ENCODE measurements at places on chromosomes 6 and 20.

- no peak for DNase-seq
These were observed 154.3 kb downstream of the VEGFA start for GRCh38 chr6:43924222-43924702.

GRCh38 chr6:73579851-73580246 lies 59.0 kb upstream of the EEF1A1 start:
- DNase-seq = no peak

- no peak for DNase-seq
These were observed 1.2 kb downstream of the RNF217 start for GRCh38 chr6:124963416-124963785.

- no peak for DNase-seq
These were observed 196.0 kb downstream of the MAFB start for GRCh38 chr20:40493071-40493470.

GRCh38 chr6:167089243-167090142 lies 33.4 kb upstream of the CCR6 start:
- DNase-seq = no peak

- no peak for DNase-seq
These were observed 67.1 kb upstream of the NOTCH4 start for GRCh38 chr6:32290886-32291450.

DNA sequence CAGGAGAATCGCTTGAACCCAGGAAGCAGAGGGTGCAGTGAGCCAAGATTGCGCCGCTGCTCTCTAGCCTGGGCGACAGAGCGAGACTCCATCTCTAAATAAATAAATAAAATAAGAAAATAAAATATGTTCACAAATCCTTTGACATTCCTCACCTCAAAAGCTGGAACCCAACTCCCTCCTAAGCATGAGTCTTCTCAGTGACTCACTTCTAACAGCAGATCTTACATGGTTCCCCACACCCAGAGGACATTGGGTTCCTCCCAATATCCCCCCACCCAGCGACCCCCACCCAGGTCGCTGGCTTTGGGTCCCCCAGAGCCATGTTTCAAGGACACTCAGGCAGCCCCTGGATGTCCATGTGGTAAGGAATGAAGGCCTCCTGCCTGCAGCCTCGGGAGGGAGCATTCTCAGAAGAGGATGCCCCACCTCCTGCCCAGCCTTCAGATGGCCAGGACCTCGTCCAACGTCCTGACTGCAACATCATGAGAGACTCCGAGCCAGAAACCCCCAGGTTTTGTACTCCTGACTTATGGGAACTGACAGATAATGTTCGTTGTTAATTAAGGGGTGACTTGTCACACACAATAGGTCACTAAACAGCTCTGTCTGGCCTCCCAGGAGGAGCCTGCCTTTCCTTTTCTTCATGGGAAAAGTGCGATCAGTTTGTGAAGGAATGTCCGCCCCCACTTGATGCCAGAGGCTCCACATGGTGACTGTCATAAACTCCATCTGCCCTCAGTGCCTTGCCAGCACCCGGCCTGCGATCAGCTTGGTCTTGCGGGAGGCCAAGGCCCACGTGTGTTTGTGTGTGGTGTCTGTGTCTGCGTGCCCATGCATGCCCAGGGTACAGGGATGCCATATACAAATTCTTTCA lies 10.1 kb upstream of the GMEB2 start:
- DNase-seq = no peak

GRCh38 chr6:28523241-28523622 lies 2.4 kb upstream of the GPX5 start:
- DNase-seq = no peak

GRCh38 chr6:69390125-69390524 lies 406.7 kb downstream of the LMBRD1 start:
- DNase-seq = no peak
